ENCODE measurements at places on chromosomes 3 and 15.

- DNase-seq, result no peak
Observed at GRCh38 chr3:44414517-44415090, 62.9 kb downstream of the ZNF445 start.

DNA sequence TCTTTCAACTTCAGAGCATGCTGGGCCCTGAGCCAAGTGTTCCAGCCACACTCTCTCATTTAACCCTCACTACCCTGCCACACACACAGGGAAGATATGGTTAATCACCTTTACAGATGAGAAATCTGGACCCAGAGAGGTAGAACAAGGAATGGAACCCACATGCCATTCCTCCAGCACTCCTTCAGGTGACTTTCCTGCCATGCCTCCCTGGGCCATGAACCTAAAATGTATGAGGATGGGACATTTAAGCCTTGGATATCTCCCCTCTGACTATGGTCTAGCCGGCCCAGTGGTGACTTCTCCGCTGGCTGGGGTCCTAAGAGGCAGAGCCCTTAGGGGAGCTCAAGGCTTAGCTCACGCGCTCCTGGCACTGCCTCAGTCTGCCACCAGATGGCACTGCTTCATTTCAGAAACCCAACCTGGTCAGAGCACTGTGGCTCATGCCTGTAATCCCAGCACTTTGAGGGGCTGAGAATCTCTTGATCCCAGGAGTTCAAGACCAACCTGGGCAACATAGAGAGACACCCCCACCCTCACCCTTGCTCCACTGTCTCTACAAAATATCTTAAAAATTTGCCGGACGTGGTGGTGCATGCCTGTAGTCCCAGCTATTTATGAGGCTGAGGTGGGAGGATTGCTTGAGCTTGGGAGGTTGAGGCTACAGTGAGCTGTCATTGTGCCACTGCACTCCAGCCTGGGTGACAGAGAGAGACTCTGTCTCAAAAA lies 2.2 kb upstream of the DCAF1 start:
- DNase-seq, result peak; percentile 86

DNA sequence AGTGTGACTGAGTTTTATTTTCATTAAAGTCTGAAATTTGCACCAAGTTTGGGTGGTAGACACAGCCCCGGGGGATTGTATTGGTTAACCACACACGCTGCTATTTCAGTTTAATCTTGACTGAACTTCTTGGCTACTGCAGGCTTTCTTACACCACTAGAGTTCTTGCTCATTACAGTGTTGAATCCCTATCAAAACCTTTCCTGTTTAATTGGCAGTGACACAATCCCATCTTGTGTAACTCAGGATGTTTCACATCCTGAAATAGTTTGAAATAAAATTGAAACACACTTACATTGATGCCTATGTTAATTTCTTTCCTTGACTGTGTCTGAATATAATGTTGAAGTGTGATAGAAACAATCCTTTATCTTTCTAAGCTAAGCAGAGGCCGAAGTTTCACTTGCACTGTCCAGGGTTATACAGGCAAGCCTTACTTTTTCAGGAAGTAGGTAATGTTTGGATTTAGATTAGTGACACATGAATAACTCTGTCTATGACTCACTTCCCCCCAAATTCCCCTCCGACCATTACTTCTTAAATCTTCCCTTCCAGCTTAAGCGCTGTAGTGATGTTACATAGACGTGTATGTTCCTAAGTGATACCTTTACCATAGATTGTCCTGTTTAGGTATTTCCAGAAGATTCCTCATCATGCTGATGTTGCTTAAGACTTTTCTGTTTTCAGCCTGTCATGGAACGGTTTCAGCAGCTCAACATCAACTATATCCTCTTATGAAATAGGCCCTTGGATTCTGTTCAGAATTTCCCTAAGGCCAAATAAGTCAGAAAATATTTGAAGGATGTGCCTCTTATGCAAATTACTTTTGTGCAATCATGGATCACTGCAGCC lies 16.8 kb downstream of the ATG7 start:
- peak; percentile 94 for DNase-seq

- DNase-seq, result peak; percentile 79
Observed at GRCh38 chr3:189841473-189842205, 210.4 kb downstream of the TP63 start.

GRCh38 chr3:54515441-54516213 lies 393.3 kb downstream of the CACNA2D3 start:
- no peak for DNase-seq

DNA sequence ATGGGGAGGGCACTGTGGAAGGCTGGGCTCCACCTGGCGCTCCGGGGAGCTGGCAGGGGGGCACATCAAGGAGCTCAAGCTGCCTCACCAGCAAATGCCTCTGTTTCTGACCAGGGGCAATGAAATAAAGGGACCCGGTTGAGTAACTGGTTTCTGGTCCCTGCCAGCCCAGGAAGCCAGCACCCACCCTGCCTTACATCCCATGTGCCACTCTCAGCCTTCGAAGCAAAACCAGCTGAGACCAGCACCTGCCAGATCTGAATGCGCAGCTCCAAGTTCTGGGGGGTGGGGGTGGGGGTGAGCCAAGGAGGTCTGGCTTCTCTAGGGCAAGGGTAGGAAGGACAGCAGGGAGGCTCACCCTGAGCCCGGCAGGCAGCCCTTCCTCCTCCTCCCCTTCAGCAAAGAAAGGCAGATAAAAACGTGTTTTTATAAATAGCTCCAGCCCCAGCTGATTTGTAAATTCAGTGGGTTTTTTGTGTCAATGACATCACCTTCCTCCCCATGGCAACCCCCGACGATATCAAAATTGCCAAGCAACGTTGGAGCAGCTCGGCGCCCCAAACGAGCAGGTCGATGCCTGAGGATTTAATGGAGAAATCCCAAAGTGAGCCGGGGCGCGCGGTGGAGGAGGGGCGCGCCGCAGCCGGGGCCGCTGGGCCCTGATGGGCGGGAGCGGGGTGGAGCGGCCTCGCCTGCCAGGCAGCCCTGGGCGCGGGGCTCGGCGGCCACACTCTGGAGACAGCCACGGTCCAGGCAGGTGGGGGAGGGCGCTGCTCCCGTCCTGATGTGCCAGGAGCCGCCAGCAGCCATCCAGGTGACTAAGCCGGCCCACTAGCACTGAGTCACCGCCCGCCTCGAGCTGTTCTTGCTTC lies at the start of gene PAK6:
TSS of gene PAK6 (plus strand) at position 532 of the 872 bp plus-strand sequence. CDS start 25,723 bp downstream, outside the sequence.
- peak; percentile 93 for DNase-seq

GRCh38 chr3:124579641-124580040 lies 150.6 kb upstream of the UMPS start:
- DNase-seq, result no peak

DNA sequence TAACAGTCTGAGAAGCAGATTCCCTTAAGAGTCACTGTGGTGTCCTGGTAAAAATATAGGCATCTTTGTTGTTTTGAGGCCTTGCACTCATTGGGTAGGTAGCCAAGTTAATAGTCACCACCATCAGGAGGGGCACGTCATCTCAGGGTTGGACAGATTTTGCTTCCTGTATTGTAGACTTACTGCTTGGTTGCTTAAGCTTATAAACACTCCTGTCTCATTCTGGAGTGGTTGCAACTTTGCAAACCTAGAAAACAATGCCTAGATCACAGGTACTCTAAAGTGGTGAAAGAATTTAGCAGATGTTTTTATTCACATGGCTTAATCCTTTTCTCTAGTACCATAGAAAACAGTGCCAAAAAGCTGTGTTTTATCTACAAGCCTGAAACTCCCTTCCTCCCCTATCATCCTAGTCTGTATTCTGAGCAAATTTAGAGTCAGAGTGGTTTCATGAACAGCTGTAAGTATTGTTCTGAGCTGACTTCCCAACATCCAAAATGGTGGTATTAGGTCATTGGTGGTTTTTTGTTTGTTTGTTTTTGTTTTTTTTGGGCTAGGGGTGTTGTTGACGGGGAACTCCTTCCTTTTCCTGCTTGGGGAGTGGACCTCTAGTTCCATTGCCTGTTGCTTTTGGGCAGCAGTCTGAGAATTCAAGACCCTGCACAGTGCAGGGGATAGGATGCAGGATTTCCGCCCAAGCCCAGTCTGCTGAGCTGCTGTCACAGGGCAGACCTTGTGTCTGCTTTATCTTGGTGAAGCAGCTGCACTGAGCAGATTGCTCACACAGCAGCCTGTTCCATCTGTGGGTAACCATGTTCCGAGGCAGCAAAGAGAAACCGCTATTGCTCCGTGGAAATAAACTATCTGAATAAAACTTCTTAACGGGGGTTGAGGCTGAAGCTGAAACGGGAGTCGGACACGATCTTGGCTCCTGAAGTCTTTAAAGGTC lies 202.0 kb downstream of the AKAP13 start:
- DNase-seq, result no peak

DNA sequence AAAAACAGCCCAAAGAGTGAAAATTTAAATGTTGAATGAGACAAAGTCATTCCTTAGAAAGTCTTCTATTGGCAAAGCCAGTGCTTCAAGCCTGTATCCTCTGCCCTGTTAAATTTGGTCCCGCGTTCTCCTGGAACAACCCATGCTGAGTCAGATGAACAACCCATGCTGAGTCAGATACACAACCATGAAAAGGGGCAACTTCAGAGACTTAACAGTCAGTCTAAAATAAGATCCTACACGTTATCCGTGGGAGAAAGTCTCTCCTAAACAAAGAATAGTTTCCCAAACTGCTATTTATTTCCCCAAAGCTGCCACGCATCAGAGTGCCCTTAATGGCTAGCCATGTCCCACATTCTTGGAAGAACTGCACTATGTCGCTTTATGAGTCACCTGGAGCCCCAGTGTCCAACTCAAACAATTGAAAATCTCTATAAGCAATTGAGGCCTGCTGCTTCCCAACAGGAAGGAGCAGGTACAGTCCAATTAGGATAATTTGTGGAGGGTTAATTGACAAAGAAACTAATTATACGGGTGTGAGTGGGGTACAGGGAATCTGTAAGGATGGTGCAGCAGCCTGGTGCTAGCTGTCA lies 66.1 kb downstream of the WHAMM start:
- peak; percentile 85 for DNase-seq

DNA sequence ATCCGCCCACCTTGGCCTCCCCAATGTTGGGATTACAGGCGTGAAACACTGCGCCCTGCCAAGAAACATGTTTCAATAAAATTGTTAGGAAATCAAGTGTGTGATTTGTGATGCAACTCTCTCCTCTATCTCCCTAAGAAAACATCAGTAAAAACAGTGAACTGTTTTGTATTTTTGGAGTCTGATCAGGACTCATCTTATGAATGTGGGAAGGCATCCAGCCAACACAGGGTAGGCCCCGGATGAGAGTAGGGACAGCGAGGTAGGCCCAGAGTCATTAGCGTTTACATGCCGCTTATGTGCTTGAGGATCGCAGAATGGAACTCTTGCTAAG lies 884 bp upstream of the GLYCTK start:
- DNase-seq, result no peak

- no peak for DNase-seq
Observed at GRCh38 chr15:85746641-85747040, 48.1 kb downstream of the KLHL25 start.

DNA sequence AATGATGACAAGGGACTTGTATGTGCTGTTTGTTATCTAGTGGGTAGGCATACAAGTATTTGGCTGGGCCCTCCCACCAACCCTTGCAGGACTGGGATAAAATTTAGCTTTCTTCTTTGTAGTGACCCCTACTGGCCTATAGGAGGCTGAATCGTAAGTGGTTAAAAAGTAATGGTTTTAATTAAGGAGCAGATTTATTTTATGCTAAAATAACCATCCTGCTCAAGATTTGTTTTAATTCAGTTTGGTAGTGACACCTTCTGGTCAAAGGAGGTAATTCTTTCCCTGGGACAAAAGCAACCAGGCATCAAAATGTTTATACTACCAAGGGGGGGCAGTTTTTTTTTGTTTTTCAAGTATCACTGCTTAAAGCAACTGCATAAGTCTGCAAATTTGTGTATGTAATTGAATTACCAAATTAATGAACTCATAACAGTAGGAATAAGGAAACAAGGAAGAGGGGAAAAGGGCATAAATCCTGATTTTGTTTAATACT lies 70.7 kb downstream of the TOP2B start:
- peak; percentile 78 for DNase-seq

DNA sequence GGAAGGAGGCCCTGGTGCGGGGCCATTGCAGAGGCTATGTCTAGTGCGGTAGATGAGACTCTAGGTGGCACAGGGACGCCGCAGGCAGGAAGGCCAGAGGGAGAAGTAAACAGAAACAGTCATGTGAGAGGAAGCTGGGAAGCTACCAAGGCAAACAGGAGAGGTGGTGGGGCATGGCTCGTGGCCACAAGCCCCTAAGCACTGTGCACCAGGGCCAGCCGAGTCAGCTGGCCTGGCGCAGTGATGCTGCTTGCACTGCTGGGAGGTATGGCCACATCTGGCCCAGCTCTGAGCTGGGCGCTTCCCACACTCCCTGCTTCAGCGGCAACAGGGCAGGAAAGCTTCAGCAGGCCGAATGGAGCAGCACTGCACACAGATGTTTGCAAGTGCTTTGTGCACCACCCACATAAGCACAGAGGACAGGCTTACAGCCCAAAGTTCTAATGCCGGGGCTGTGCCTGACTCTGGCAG lies 76.6 kb downstream of the SRGAP3 start:
- peak; percentile 87 for DNase-seq
